ENCODE measurements at places on chromosomes 7 and 10.

DNA sequence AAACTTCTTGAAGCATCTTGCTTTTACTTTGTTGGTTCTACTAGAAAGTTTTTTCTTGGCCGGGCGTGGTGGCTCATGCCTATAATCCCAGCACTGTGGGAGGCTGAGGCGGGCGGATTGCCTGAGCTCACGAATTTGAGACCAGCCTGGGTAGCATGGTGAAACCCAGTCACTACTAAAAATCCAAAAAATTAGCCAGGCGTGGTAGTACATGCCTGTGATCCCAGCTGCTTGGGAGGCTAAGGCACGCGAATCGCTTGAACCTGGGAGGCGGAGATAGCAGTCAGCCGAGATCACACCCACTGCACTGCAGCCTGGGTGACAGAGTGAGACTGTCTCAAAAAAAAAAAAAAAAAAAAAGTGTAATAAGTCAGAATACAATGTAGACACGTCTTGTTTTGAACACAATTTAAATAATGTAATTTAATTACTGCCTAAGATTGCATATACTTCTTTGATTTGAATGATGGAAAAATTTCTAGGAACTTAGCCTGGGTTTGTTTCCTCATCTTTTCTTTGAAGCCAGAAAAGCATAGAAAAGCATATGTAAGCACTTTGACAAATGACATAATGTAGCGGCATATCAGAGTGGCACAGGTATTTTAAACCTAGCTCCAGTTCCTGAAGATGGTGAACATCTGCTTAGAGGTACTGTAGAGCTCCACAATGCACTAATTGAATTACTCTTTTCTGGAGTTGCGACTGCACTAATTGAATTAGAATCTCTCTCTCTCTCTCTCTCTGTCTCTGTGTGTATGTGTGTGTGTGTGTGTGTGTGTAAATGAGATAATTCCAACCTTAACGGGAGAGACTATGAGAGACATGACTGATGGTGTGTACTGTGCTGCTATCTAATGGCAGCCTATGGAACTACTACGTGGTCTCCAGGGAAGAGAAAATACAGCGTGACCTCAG lies 87.8 kb downstream of the BTRC start:
- peak; percentile 89 for DNase-seq

DNA sequence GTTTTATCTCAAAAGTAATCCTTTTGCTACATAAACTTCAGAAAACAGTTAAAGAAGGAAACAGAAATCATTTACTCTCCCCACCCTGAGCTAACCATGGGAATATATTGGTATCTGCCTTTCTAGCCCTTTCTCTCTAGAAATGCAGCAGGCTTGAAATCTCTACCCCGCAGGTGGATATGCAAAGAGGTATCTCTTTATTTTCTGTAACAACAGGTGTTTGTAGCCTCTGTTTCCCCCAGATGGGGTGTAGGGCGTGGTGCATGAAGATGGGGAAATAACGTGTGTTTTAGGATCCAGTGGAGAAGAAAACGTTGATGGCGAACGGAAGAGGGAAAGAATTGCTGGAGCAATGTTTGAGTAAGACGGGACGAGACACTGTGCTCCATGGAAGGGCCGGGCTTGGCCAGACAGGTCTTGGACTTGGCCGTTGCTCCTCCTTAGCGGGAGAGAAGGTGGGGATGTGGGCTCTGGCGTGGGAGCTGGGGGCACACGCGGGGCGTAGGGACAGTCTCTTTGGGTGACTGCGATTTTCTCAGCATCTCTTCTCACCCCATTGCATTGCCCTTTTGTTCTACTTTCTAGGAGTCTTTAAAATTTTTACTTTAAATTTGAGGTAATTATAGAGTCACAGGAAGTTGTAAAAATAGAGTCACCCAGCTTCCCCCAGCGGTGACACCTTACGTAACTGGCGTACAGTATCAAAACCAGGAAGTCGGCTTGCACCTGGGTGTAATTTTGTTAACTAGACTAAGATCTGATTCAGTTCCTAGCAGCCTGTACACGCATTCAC lies 82.9 kb downstream of the ELFN1 start:
- DNase-seq, result no peak

- no peak for DNase-seq
These were observed 82.3 kb downstream of the LHPP start for GRCh38 chr10:124543971-124544370.

- no peak for DNase-seq
These were observed 35.5 kb upstream of the TPST1 start for GRCh38 chr7:66169616-66170015.

- no peak for DNase-seq
These were observed 52.7 kb upstream of the PRSS1 start for GRCh38 chr7:142696456-142697179.
